ENCODE measurements at places on chromosomes 1 and 21.

- DNase-seq, result no peak
Measured at GRCh38 chr21:26653430-26653829, 80.3 kb upstream of the CYYR1 start.

- DNase-seq, result no peak
Measured at GRCh38 chr1:232046451-232047306, 420.1 kb downstream of the DISC1 start.

DNA sequence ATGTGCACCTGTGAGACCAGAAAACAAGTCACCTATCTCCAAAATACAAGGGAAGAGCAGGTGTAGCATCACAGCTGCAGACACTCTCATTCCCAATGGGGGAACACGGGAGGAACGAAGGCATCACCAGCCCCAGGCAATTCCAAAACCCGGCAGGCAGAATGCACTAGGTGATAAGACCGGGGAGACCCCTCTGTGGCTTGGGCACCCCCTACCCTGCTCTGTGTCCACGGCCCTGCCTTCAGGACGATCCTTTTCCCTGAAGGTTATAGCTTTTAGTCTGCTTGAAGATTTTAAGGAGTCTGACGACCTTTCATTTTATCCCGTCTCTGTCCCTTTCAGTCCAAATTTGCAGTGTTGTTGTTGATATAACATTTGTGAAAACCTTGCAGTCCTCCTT is 19.2 kb downstream of the TRPM2 start:
- DNase-seq, result no peak

- no peak for DNase-seq
Measured at GRCh38 chr1:90964444-90965035, 57.3 kb downstream of the ZNF644 start.

DNA sequence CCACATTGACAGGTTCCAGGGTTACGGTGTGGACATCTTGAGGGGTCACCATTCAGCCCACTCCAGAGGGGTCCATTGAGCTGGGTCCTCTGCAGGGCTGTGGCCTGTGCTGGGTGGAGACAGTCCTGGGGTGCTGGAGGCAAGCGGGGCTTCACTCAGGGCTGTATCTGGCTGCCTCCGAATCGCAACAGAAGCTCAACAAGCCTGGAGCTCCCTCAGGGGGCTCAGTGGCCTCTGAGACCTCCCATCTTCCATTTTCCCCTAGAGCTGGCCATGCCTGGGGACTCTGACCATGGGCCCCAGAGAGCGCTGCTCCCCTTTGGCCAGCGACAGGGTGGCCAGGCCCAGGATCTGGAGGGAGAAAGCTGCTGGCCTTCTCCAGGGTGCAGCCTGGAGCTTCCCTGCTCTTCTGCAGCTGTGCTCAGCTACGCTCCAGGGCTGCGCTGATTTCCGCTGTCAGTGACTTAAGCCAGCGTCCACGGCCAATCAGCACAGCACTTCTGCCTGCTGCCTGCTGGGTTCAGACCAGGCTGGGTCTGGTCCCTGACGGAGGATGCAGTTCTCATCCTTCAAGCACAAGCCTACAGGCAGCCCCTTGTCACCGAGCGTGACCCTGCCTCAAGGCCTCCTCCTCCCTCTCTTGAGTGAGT is 45.0 kb upstream of the ADARB1 start:
- no peak for DNase-seq

DNA sequence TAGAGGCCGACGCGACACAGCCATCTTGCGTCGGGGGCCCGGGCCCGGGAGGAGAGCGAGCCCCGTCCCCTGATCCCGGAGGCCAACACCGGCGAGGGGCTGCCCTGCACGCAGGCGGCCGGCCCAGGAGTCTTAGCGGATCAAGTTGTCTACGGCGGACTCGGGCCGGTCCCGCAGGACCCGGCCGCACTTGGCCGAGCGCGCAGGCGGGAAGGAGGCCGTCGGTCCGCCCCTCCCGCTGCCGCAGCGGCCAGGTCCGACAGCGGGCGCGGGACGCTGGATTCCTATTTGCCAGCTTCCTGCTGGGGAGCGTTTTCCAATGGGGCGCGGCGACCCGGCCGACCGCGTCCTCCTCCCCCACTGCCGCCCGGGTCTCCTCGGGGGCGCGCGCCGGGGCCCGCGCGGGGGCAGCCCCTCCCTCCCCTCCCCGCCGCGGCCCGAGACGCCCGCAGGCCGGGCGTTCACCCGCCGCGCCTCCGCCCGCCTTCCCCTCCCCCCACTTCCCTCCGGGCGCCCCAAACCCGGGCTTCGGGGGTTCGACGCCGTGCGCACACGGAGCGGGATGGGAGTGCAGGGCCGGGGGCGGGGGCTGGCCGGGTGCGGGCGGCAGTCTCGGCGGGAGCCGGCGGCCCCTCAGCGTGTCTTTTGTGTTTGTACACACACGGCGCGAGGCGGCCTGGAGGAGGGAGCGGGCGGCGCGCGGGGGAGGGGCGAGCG is 517 bp upstream of the H3-3A start:
- peak; percentile 57 for DNase-seq

DNA sequence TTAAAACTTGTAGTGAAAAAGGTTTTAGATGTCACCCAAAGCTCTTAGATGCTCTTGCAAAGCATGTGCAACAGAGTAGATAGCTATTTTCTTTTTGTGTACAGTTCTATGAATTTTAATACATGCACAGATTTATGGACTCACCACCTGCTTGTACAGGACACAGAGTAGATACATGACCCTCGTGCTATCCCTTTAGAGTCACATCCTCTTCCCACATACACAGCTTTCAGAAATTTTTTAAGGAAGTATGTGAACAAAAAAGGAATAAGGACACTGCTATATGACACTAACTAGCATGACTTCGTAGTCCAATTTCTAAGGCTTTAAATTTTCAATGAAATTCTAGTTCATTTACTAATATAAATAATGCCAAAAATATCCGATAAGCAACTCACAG is 60.9 kb downstream of the ABL2 start:
- DNase-seq, result no peak

GRCh38 chr21:45541221-45542039 is 810 bp downstream of the SLC19A1 start:
- DNase-seq, result no peak

GRCh38 chr1:20448671-20449071 is 37.3 kb downstream of the CAMK2N1 start:
- no peak for DNase-seq

All from NCI-H2029 (cell line).